ENCODE measurements at places on chromosomes 3 and 15.

DNA sequence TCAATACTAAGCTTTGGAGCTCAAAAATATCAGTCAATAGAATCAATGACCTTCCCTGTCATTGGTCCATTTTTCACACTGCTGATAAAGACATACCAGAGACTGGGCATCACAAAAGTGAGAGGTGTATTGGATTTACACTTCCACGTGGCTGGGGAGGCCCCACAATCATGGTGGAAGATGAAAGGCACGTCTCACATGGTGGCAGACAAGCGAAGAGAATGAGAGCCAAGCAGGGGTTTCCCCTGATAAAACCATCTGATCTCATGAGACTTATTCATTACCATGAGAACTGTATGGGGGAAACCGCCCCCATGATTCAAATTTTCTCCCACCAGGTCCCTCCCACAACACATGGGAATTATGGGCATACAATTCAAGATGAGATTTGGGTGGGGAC is 81.9 kb downstream of the ANXA2 start:
- no peak for DNase-seq

DNA sequence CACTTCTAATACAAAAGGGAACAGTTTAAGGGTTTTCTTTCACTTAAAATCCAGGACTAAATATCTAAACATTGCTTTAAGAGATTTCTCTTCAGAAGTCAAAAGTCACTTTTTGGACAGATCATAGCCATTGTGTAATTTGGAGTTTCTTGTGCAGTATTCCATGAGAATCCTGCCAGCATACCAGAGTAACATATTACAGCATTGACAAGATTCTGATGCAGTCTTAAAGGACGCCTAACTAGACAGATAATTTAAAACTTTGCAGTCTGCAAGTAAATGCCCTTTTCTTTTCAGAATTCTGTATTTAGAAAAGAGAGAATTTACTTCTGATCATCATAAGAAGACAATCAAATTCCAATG is 17.5 kb upstream of the IGSF10 start:
- DNase-seq = no peak

GRCh38 chr15:72856549-72857040 is 73.0 kb upstream of the ADPGK start:
- no peak for DNase-seq

DNA sequence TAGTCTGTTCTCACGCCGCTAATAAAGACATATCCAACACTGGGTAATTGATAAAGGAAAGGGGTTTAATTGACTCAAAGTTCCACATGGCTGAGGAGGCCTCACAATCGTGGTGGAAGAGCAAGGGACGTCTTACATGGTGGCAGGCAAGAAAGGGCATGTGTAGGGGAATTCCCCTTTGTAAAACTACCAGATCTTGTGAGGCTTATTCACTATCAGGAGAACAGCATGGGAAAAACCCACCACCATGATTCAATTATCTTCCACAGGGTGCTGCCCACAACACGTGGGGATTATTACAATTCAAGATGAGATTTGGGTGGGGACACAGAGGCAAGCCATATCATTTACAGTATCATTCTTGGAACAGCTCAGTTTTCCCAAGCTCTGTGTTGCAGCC is 268.0 kb downstream of the SUCLG2 start:
- DNase-seq = no peak

GRCh38 chr3:127150513-127151250 is 42.2 kb upstream of the PRR23E start:
- no peak for DNase-seq

GRCh38 chr15:38076786-38077185 is 142.3 kb downstream of the TMCO5A start:
- DNase-seq = no peak

- DNase-seq = no peak
Observed at GRCh38 chr15:85073556-85074194, 92.0 kb downstream of the PDE8A start.

- no peak for DNase-seq
Observed at GRCh38 chr3:41224120-41224806, 25.0 kb downstream of the CTNNB1 start.

GRCh38 chr15:43776101-43776717 is 557 bp downstream of the ELL3 start:
- no peak for DNase-seq

DNA sequence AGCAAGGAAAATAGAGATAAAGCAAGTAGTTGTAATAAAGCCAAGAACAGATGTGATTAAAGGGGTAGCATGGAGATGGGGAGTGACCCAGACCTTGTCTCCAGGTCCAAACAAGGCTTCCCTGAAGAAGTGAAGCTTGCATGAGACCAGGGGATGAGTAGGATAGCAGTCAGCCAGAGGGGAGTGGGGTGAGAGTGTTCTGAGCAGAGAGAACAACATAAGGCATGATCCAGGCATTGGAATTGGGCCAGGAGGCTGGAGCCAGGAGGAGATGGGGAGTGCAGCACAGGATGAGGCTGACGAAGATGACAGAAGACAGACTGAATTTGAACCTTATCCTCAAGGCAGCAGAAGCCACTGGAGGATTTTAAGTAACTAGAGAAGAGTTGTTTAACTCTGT is 7.2 kb downstream of the TMOD2 start:
- no peak for DNase-seq

DNA sequence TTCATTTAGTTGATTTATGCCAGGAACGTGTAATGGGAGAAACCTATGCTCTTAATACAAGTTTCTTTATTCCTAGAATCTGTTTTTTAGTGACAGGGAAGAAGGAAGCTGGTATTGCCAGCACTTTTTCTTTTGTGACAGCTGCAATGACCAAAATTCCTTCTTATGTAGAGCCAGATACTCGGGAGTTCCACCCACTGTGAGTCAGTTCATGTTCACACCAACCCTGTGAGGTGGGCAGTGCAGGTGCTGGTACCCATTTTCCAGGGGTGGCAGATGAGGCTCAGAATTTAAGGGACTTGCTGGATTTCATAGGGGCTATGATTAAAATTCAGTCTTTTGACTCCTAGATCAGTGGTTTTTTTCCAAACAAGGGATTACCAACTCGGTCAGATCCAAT is 34.7 kb downstream of the OXNAD1 start:
- DNase-seq = no peak

DNA sequence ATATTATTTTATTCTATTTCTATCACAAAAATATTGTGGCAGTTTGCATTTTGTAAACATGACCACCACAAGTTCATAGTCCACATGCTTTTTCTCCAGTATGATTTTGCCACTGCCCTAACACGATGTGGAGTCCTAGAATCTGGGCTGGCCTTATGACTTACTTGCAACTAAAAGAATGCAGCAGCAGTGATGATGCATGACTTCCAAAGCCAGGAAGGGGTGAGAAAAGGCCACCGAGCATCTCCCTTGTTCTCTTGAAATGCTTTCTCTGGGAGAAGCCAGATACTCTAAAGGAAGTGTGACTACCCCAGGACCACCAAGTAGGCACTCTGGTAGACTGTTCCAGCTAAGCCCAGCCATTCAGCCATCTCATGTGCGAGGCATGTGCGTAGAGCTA is 191.6 kb upstream of the MRPL3 start:
- no peak for DNase-seq

- DNase-seq = no peak
Observed at GRCh38 chr3:159907828-159908227, 80.8 kb upstream of the IL12A start.

GRCh38 chr3:127822041-127822681 is at the start of gene MGLL:
MGLL (minus strand) TSS chr3:127822515; CDS start chr3:127822318, 197 bp downstream.
- no peak for DNase-seq

GRCh38 chr3:43287500-43287873 is 1.1 kb downstream of the SNRK start:
- no peak for DNase-seq

DNA sequence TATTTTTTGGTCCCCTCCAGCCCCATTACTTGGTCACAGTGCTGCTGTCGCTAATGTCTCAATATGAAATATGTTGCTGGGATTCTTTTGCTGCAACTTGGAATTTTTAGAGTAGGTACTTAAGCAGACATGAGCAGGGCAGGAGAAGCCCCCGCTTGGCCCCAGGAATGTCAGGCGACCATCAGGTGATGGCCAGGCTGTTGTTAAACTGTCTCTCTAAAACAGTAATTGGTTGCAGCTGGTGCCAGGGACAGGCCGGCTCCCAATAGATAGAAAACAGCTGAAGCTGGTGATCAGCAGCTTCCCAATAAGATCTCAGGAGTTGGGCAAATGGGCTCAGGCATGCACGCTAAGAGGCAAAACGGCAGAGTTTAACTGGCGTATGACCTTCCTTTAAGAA is 329.9 kb upstream of the TBL1XR1 start:
- no peak for DNase-seq

GRCh38 chr3:99903869-99904268 is 86.2 kb downstream of the CMSS1 start:
- DNase-seq = no peak

- DNase-seq = no peak
Observed at GRCh38 chr3:111585217-111585616, 9.9 kb downstream of the ZBED2 start.

GRCh38 chr3:97838393-97838792 is 16.6 kb downstream of the CRYBG3 start:
- DNase-seq = no peak

GRCh38 chr15:31831596-31831995 is 198.7 kb upstream of the CHRNA7 start:
- no peak for DNase-seq

- no peak for DNase-seq
Observed at GRCh38 chr3:31431321-31431720, 101.4 kb upstream of the STT3B start.

- no peak for DNase-seq
Observed at GRCh38 chr3:46998121-46998851, 18.8 kb downstream of the NBEAL2 start.

DNA sequence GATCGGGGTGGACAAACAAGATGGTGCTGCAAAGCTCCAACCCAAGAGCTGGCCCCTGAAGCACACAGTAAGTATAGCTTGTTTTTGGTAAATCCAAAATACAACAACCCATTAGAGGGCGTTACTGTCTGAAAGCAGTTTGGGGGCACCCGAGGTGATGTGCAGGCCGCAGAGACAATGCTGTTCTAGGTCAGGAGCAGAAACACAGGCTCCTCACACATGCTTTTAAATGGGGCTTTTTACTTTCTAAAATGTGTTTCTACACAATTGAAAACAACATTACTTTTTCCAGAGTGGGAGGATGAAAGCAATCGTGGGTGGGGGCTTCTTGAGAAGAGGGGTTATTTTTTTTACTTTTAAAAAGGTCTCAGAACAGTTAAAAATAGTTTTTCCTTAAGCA is 1029.3 kb upstream of the CFAP20DC start:
- no peak for DNase-seq

DNA sequence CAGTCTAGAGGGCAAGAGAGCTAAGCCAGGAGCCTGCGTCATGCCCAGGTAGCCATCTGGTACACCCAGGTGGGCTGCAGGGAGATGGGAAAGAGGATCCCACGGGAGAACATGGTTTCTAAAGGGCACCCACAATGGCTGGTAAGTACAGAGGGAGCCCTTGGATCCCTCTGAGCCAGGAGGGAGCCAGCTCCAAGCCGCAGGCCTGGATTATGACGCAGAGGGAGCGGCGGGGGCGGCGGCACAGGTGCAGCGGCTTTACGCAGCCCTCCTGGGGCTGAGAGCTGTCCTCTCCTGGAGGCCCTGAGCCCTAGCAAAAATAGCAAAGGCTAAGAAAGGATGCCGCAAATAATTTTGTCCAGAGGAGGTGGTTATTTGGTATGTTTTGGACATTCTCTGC is 2.8 kb downstream of the CAV3 start:
- DNase-seq = no peak

- DNase-seq = no peak
Observed at GRCh38 chr3:154431043-154431442, 1.1 kb upstream of the GPR149 start.

GRCh38 chr3:127182431-127182830 is 10.5 kb upstream of the PRR23E start:
- DNase-seq = no peak

DNA sequence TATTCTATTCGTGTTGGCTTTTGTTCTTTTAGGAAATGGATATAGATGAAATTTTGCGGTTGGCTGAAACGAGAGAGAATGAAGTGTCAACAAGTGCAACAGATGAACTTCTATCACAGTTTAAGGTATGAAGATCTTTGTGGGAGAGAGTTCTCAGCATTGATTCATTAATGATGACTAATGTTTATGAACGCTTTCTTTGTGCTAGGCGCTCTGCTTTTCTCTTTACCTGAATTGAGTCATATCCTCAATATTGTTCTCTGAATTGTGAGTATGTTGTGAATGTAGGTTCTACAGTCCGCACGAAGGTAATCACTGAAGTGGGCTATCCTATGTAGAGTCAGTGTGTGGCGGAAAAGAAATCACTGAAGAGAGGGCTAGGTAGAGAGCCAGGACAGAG is 81.2 kb downstream of the CHD2 start:
- no peak for DNase-seq

DNA sequence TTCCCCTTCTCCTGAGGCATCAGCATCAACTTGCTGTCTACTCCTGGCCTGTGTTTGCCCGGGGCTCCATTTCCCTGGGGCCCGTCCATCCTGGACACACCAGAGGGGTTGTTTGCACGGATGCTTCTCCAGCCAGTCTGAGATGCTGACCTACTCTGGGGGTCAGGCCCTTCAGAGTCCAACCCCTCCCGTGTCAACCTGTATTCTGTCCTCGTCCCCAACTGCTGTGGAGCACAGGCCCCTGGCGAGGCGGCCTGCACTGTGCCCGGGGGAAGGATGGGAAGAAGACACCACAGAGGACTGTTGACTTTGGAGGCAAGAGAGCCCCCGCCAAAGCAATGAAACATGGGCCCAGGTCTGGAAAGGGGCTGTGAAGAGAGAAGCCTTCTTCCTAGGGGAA is 25.8 kb downstream of the ALS2CL start:
- DNase-seq = no peak

DNA sequence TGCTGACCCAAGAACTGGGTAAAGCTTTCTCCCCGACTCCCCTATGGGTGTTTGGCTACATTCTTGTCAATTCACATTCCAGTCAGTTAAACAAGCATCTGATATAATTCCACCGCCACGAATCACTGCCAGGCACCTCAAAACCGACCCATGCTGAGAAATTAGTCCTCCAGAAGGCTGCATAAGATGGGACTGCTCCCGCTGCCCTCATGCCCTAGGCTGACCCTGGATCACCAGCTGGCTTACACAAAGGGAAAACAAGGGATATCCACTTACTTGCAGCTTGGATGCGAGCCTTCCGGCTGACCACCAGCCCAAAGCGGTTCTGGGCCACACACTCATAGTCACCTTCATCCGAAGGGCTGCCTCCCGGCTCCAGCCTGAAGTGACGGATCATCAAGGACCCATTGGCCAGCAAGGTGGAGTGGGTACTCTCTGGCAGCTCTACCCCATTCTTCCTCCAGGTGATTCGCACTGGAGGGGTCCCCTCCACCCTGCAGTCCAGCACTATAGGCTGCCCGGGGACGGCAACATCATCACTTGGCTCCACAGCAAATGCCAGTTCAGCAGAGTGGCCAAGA is 2.9 kb downstream of the IGDCC3 start:
- DNase-seq = no peak

DNA sequence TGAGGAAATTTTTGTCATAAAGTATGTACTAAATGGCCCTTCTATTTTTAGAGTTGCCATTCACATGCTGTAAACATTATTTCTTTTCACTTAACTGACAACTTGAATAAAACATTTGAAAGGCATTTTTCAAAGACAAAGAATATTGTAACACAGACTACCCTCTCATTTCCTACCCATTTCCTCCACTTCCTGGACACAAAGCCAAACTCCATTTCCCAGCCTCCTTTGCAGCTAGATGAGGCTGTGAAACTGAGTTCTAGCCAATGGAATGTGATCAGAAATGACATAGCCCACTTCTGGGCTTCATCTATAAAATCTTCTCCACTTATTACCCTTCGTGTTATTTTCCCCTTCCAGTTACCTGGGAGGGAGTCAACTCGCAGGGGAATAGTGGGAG is 288.9 kb upstream of the DPH6 start:
- no peak for DNase-seq

- DNase-seq = no peak
Observed at GRCh38 chr3:94609908-94610307, 547.0 kb downstream of the NSUN3 start.
